ENCODE measurements at places on chromosomes 1 and 21.

GRCh38 chr1:208848854-208849253 is 604.7 kb upstream of the PLXNA2 start:
- no peaks in the 10 kb centered on the region for H3K36me3 ChIP-seq
- H3K4me1 ChIP-seq = no peaks in the 10 kb centered on the region
- no peak overlapping the region for H3K4me3 ChIP-seq
- DNase-seq = no peak
- H3K27me3 ChIP-seq = no peaks in the 10 kb centered on the region

DNA sequence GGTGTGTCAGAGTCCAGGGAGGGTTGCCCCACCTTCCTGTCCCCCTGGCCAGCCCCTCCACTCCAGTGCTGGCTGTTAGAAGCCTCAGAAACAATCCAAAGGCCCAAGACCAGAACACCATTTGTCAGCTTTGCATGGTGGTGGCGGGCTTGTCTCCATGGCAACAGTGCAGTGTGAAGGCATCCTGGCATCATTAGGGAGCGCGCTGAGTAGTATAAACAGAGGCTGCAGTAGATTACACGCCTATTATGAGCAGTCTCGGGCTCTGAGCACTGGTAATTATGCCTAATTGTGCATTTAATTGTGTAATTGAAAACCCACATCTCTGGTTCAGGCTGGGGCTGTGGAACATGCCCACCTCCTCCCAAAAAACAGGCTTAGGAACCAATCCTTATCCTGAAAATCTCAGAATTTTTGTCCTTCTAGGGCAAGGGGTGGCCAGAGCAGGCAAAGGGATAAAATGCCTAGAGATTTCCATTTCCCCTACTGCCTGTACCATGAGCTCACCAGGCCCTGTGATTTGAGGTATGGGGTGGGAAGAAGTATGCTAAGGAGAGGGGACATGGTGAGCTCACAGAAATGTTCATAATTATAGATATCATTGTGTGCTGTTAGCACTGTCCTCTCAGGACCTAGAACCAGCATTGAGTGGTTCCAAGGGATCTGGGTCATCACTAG is 11.7 kb downstream of the NKAIN1 start:
- no peaks in the 10 kb centered on the region for H3K36me3 ChIP-seq
- no peaks in the 10 kb centered on the region for H3K4me1 ChIP-seq
- H3K27me3 ChIP-seq = peaks cover 11% of the 10 kb centered on the region
- no peak for DNase-seq
- no peak overlapping the region for H3K27ac ChIP-seq
- no peak overlapping the region for H3K4me3 ChIP-seq

DNA sequence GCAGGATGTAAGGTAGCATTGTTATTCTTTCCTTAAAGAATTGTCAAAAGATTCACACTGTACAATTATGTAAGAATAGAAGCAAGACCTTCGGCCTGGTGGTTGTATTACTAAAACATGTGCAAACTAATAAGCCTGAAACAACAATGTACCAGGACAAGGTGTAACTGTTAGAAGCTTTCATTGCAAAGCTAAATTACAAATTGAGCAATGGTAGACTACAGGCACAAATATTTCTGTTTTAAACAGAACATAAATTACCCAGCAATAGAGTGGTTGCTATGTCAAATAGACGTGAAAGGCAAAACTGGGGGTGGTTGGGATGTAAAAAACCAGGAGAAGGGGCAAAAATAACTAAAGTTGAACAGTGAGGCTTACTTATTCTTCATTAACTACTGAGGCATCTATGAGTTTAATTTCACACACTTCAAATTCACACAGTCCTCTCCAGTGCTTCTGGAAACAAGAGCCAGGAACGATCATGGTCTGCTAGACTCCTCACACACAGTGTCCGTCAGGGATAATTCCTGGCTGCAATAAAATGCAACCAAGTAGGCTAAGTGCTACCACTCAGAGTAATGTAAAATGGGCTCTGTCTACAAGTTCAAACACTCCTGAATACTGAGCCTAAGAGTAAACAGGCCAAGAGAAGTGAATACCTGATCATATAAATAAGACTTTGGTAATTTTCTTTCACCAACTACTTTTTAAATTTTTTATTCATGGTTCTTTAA is 39.3 kb upstream of the C1orf198 start:
- no peaks in the 10 kb centered on the region for H3K36me3 ChIP-seq
- no peak for DNase-seq
- peak overlapping the region; percentile 61 for H3K27ac ChIP-seq
- H3K27me3 ChIP-seq = no peaks in the 10 kb centered on the region
- no peaks in the 10 kb centered on the region for H3K4me1 ChIP-seq
- H3K4me3 ChIP-seq = no peak overlapping the region

- DNase-seq = no peak
- no peaks in the 10 kb centered on the region for H3K4me1 ChIP-seq
- no peak overlapping the region for H3K27ac ChIP-seq
- H3K4me3 ChIP-seq = no peak overlapping the region
- H3K36me3 ChIP-seq = no peaks in the 10 kb centered on the region
These were observed 348.8 kb downstream of the HHAT start for GRCh38 chr1:210677533-210677932.

DNA sequence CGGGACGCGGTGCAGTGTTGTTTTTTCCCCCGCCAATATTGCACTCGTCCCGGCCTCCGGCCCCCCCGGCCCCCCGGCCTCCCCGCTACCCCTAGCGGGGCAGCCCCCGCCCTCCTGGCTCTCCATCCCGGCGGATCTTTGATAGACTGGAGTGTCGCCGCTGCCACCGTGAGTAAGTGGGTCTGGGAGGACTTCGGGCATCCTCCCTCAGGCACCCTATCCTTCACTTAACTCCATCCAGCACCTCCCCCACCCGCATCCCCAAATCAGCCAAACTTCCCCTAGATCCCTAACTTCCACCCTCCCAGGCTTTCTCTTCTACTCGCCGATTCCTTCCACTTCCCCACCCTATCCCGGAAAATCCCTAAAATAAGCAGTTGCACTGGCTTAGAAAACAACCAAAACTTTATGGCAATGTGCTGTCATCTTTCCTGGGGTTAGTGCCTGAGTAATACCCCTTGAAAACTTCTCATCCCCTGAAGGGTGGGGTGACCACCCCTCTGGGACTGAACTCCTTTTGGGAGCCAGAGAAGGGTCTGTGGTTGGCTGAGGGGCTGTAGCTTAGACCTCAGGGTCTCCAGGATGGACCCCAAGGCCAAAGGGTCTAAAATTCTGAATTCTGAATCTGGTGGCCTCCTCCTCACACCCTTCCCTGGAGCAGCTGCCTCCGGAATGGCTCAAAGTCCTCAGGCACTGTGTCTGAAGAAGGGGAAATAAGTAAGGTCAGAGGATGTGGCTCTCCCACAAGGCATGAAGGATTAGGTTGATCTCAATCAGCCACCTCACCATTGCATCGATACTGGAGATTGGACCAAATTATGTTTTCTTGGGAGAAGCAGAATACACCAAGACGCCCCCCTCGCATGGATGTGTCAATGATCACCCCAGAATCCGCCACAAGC is 12.2 kb downstream of the THBS3 start:
- peak overlapping the region; percentile 38 for H3K4me3 ChIP-seq
- peaks cover 40% of the 10 kb centered on the region for H3K4me1 ChIP-seq
- H3K27ac ChIP-seq = peak overlapping the region; percentile 92
- no peak for DNase-seq
- H3K36me3 ChIP-seq = no peaks in the 10 kb centered on the region

GRCh38 chr1:47951026-47951425 is 46.2 kb downstream of the TRABD2B start:
- no peak overlapping the region for H3K27ac ChIP-seq
- no peaks in the 10 kb centered on the region for H3K36me3 ChIP-seq
- DNase-seq = no peak
- H3K4me1 ChIP-seq = no peaks in the 10 kb centered on the region
- H3K27me3 ChIP-seq = no peaks in the 10 kb centered on the region

GRCh38 chr1:119366424-119366823 is 2.2 kb upstream of the HAO2 start:
- no peak overlapping the region for H3K27ac ChIP-seq
- no peaks in the 10 kb centered on the region for H3K27me3 ChIP-seq
- H3K4me3 ChIP-seq = no peak overlapping the region

Measured in left lung (tissue), 14 donors.